Activated T-helper 1 cell treated with Interleukin-2 at 50 U/mL for 16 hours (primary cell): ENCODE measurements at places on chromosomes 13 and 19.

GRCh38 chr19:1374250-1374577, 9.5 kb upstream of the NDUFS7 start:
- DNase-seq, result no peak

DNA sequence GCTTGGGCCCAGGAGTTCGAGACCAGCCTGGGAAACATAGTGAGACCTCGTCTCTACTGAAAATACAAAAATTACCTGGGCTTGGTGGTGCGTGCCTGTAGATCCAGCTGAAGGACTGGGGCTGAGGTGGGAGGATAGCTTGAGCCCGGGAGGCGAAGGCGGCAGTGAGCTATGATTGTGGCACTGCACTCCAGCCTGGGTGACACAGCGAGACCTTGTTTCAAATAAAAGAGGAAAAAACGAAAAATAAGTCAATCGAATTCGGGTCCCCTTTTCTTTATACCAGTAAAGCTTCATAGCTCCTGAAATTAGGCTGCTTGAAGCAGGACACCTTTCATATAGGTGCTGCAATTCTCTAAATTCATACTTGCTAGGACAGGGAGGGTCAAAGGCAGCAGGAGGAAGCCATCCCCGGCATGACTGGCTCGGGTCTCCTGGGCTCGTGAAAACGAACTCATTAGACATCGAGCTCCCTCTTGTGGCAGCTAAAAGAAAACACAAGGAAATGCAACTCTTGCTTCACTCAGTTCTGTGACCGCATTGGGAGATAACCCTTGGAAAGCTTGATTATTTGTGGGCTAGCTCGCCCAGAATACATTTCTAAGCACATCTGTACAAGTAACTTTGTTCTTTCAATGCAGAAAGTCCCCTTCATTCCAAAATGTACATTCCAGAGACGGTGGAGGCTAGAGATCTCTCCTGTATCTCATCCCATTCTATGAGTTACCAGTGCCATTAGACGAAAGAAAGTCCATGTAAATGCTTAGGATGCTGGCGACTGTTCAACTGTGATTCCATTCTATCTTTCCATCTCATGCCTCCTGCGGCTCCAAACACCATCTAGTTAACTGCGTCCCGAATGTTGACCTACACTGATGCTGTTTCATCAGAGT, 16.8 kb downstream of the FPR2 start:
- DNase-seq, result no peak

- no peak for DNase-seq
Measured at GRCh38 chr19:46639358-46640182, 3.6 kb upstream of the GNG8 start.

- no peak for DNase-seq
Measured at GRCh38 chr19:10334588-10335351, 1.4 kb upstream of the RAVER1 start.
